ENCODE measurements at places on chromosomes 13 and 19.

GRCh38 chr13:73521290-73521624 is 462.5 kb downstream of the KLF5 start:
- no peak for DNase-seq

DNA sequence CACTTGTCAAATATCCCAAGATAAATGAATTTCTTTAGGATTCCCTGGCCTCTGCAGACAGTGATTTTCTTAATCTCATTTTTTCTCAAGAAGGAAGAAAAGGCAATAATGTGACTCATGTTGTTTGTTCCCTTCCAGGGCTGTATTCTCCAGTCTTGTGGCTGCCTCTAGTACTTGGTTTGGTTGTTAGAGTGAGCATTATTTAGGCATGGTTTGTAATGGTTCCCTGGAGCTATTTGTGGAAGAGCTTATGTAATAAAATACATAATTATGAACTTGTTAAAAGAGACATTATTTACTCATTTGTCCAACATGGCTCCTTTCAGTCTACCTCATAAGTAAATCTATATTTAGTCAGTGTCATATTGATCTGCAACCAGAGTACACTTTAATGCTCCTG is 270.4 kb downstream of the DCT start:
- no peak for DNase-seq

- DNase-seq: no peak
Measured at GRCh38 chr13:72637561-72637960, 89.9 kb downstream of the MZT1 start.

GRCh38 chr13:96229356-96229755 is 139.4 kb downstream of the HS6ST3 start:
- DNase-seq: no peak

GRCh38 chr19:58123354-58123753 is 25.3 kb upstream of the ZSCAN18 start:
- DNase-seq: no peak

DNA sequence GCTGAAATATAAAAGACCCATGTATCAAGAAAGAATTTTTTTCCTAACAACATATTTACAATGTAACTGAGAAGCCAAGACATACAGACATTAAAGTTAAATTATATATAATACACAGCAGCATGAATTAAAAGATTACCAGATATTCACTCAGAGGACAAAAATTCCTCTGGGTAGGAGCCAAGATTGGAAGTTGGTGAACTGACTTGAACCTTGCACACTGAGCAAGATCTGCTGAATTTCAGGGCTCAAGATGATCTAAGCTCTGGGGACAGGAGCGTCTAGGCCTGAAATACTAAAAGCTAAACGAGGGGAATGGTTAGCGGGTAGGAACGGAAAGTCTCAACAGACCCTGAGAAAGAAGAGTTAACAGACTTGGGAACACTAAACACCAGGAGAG is 8.5 kb downstream of the FOXO1 start:
- no peak for DNase-seq

GRCh38 chr19:50819636-50820035 is 4.0 kb downstream of the KLK1 start:
- no peak for DNase-seq

GRCh38 chr13:40974460-40975407 is 44.4 kb downstream of the ELF1 start:
- peak; percentile 43 for DNase-seq

DNA sequence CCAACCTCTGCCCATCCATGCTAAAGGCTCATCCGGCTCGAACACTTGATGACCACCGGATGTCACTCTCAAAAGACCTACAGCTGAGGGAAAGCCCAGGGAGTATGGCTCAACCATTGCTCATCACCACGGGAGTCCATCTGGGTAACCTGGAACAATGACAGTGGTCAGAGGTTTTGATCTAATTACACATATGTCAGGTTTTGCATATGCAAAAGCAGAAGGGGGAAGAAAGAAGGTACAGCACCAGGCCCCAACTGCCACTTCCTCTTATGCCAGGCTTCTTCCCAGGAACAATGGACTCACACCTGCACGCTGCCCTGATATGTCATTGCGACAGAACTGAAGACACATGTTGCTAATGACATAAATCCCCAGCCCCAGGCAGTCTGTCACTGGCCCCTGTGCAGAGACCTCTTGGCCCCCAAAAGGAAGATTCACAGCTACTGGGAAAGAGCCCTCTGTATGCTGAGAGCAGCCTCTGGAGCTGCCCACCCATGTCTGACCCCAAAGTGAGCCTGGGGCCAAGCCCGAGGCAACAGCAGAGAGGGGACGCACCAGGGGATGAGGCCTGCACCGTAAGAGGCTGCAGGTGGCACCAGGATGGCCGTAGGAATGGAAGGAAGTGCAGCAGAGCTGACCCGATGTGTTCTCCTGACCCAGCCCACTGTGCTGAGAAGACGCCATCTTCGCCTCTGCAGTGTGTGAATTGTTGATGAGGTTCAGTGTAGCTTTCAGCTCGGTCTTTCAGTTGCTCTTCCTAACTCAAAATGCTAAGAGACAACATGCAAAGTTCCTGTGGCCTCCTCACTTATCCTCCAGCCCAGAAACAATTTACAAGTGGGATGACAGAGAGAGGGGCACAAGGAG is 26.3 kb downstream of the EPS15L1 start:
- DNase-seq: no peak

DNA sequence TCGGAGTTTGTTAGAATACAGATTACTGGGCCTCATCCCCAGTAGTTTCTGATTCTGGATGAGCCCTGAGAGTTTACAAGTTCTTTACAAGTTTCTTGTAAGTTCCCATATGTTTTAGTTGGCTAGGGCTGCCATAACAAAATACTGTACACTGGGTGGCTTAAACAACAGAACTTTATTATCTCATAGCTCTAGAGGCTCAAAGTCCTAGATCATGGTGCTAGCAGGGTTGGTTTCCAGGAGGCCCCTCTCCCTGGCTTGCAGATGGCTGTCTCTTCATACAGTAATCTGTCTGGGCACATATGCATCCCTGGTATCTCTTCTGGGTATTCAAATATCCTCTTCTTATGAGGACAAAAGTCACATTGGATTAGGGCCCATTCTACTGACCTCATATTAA is 167.2 kb downstream of the KLF5 start:
- no peak for DNase-seq

DNA sequence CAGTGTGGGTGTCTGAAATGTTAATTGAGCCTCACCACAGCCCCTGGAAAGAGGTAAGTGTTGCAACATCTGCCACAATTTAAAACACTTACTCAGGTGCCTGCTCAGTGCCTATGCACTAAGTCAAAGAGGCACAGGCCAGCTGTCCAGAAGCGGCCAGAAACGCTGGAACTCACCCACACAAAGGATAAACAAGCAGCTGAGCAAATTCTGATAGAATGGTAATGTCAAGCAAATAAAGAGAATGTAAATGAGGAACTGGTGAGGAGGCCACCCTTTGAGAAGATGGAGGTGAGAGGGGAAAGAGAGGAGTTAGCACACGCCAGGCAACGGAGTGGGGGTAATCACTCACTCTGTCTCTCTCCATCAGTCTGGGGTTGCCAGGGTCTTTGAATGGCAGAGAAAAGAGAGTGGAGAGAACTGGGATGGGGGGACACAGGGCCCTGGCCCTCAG is 67.7 kb upstream of the SERP2 start:
- no peak for DNase-seq

- DNase-seq: no peak
Measured at GRCh38 chr19:31668921-31669320, 319.7 kb upstream of the TSHZ3 start.

- no peak for DNase-seq
Measured at GRCh38 chr13:93628136-93628797, 401.7 kb downstream of the GPC6 start.

GRCh38 chr19:42323852-42324654 is 1.4 kb upstream of the MEGF8 start:
- DNase-seq: peak; percentile 46

GRCh38 chr19:1038978-1039645 is 795 bp upstream of the ABCA7 start:
- no peak for DNase-seq

GRCh38 chr13:35888981-35889380 is 242.2 kb downstream of the DCLK1 start:
- no peak for DNase-seq

DNA sequence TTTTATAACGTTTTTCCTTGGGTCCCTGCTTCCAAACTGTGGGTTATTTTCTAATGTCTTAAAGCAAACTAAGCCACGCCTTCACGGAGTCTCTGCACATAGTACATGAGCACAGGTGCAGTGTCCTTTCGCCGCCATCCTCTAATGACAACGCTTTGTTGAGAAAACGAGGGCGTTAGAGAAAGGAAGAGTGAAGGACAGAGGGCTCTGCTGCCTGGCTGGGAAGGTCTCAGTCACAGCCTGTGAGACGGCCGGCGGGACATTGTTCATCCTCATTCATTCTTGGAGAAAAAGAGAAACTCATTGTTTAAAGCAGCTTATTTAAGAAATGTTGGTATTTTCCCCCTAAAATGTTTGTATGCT is 9.5 kb downstream of the IL17D start:
- DNase-seq: no peak

- DNase-seq: no peak
Measured at GRCh38 chr19:39128516-39129079, 3.0 kb downstream of the PAK4 start.

DNA sequence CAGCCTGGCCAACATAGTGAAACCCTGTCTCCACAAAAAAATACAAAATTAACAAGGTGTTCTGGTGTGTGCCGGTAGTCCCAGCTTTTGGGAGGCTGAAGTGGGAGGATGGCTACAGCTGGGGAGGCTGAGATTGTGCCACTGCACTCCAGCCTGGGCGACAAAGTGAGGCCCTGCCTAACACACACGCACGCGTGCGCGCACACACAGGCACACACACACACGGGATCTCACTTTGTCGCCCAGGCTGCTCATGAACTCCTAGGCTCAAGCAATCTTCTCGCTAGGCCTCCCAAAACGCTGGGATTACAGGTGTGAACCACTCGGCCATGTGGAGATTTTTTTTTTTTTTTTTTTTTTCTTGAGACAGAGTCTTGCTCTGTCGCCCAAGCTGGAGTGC is 3.2 kb upstream of the BTBD2 start:
- no peak for DNase-seq

GRCh38 chr13:25242956-25243355 is 44.3 kb downstream of the MTMR6 start:
- no peak for DNase-seq

DNA sequence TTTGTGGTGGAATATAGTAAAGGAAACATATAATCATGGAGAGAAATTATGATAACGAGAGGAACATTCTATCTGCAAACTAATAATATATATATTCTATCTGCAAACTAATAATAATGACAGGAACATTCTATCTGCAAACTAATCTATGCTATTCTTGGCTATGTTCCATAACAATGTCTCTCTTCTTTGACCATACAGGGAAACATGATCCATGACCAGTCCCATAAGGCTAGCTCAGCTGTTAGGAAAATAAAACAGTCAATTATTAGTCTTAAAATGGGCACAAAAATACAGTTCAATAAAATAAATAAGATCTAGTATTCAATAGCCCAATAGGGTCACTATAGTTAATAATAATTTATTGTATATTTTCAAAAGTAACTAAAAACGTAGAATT is 707.8 kb upstream of the PCDH20 start:
- no peak for DNase-seq

DNA sequence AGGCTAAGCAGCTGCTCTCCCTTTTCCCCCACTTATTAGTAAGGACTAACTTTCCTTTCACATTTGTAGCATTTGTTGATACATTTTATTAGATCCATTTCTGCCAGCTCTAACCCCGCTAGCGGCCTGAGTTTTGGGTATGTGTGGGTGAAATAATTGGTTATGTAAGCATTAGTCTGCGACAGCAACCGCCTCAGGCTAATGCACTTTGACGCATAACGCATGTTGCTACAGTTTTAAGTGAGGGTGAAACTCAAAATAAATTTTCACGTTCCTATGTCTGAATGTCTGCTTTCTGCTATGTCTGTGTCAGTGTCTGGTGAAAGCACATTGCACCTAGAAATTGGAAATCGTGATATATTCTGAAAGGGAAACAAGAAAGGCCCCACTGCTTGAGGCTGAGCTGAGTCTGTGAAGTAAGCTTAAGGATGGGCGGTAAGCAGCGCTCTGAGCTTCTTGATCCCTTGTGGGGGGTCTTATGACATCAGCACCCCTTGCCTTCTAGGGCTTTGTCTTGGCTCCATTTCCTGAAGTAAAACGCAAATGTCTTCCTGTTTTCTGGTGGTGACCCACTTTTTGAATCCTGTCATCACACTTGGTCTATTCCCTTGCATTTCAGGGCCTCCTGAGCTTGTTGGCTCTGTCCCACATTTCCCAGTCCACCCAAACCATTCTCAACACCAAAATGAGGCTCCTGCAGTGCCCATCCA is 648.3 kb upstream of the ARGLU1 start:
- DNase-seq: no peak

DNA sequence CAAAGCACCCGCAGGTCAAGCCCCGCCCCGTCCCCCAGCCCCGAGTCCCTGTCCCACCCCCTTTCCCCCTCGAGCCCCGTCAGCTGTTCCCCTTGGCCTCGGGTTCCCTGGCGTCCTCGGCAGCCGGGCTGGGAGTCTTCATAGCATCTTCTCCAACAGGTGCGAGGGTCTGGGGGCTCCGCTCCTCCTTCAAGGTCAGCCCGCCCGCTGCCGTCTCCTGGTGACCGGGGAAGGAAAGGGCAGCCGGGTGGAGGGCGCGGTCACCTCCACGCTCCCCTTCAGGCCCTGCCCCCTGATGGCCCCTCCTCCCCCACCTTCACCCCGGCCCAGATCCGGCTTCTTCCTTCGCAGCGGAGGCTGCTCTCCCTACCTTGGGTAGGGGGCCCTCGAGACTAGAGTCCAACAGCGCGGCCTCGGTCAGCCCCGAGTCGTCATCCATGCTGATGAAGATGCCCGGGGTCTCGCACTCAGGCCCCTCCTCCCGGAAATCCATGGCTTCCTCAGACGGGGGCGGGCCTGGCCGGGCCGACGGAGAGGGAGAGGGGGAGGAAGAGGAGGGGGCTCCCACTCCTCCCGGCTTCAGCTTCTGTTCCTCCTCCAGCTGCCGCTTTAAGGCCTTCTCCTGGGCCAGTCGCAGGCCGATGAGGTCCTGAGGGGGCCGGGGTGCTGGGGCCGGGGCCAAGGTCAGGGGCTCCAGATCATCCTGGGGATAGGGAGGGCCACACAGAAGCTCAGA is 541 bp upstream of the RSPH6A start:
- DNase-seq: no peak

DNA sequence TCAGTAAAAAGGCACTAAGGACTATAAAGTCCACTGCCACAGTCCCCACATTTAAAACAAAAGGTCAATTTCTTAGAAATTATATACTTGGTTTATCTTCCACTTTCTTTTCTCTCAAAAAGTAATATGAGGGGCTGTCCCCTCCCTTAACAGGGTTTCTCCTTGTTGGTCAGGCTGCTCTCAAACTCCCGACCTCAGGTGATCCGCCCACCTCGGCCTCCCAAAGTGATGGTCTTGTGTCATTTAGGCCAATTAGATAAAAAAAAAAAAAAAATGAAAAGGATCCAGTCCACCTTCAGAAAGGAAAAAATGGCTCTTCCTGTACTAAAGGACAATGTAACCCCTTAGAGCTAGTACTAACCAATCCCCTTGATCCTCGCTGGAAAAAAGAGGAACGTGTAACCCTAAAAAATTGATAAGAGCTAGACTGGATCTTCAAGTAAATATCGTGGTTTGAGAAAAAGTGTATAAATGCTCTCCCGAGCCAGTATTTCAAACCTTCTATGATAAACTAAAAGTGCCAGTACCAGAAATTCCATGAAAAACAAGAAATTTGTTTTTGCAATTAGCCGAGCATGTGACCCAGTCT is 9.0 kb upstream of the CD70 start:
- DNase-seq: no peak
